ENCODE measurements at places on chromosomes 12 and 14. TPM values are rescaled to one million over a fixed set of nuclear protein-coding genes. Genes with fewer than 3 reads are reported as not detected.

DNA sequence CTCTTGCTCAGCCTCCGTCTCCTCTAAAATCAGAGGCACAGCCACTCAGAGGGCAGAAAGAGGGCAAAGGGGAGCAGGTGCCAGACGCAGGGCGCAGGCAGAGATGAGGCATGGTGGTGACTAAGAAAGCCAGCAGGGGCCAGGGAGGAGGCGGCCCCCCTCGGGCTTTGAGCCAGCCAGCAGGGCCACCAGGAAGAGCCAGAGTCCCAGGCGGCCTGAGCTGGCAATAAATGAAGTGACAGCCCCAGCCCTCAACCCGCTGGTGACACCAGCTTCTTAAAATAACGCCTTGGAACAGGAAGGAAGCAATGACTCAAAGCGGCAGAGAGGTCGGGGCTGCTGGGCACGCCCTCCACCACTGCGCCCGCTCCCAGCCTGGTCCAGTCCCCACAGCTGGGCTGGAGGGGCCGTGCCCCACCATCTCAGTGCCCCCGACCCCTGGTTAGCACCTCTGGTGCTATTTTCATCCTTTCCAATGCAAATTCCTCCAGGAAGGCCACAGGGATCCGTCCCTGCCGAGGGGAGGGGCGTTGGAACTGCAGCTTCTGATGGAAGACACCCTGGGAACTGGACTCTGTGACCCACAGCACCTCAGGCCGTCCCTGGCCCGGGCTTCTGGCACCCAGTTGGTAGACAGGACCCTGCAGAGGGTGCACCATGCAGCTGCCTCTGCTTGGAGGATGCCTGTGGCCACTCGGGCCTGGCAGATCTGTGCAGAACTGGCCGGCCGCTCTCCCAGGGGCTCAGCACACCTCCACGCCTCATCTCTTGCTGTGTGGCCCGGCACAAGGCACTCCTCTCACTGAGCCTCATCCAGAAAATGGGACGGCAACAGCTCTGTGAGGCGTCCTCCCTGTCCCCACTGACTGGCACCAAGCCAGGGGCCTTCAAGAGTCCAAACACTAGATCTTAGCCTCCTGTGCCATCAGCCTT lies 113.7 kb downstream of the NCOR2 start:
- DNase-seq = peak; percentile 41

GRCh38 chr14:102939329-102939728 lies 16.9 kb downstream of the AMN start:
- no peak for DNase-seq

DNA sequence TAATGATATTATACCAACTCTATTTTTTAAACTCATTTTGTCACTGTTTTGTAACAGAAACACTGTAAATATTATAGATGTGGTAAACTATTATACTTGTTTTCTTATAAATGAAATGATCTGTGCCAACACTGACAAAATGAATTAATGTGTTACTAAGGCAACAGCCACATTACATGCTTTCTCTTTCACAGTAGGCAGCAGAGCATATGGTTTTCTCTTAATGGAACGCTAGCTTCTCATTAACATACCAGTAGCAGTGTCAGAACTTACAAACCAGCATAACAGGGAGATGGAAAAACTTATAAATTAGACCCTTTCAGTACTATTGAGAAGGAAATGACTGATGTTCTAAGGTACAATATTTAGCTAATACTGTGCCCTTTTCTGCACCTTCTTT lies 398.8 kb downstream of the PRKD1 start:
- no peak for DNase-seq

DNA sequence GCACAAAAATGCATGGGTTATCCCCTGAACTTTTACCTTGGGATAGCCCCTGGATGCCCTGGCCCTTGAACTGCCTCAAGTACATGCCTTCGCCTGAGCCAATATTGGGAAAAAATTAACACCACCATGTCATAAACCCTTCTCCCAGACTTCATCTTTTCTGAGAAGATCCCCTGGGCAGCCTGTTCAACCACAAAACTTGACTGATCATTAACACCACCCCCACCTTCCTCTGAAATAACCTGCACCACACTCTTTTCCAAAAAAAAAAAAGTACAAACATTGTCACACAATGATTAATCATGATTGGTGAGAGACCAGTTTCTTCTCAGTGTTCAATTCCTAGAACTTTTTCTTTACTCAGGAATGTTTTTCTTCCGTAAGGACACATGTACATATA lies 217.9 kb downstream of the PAX9 start:
- no peak for DNase-seq

DNA sequence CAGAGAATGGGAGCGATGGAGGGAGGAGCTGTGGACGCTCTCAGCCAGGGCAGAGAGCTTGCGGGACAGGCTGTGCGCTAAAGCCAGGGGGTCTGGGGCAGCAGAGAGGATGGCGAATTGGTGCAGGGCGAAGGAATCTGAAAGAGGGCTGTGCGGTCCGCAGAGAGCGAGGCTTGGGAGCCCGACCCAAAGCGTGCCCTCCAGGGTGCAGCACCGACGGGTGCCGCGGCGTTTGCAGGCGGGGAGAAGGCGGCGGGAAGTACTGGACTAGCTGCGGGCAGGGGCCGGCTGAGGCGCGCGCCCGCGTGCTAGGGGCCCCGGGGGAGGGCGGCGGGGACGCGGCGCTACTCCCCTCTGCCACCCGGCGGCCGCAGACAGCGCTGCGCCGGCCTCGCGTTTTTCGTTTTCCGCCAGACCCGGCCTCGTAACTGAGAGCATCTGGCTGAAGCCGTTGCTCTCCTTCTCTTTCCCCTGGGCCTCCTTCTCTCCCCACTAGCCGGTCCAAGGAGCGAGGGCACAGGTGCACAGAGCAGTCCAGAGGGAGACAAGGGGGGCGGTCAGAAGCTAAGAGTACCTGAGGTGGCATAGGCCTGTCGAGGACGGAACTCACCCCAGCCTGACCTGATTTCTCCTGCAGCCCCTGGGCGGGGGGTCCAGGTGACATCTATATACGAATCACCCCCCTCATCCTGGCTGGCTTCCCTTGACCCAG lies 24.9 kb downstream of the SLC6A12 start:
- peak; percentile 67 for DNase-seq

- no peak for DNase-seq
Observed at GRCh38 chr12:100249941-100250340, 16.9 kb downstream of the DEPDC4 start.

DNA sequence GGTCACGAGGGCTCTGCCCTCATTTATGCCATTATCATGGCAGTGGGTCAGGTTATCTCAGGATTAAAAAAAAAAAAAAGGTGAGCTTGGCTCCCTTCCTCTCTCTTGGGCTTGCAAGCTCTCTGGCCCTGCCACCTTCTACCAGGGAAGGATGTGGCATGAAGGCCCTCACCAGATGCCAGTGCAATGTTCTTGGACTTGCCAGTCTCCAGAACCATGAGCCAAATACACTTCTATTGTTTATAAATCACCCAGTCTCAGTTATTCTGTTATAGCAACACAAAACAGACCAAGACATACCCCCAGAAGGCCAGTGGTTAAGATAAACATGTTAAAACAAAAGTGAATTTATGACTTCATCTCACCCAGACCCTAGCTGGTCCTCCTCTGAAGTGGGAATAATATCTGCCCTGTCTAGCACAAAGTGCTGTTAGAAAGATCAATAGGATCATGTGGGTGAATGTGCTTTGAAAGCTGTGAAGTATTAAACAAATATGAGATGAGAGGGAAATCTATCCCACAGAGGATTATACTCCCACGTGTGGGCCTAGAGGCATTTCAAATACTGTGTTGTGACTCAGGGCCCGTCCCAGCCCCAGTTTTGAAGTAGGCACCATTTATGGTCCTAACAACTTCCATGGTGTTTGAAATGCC lies 88.6 kb downstream of the NINJ2 start:
- no peak for DNase-seq

The PDZRN4 gene
- total RNA-seq = 0.54 TPM

The NKX2-1 gene
- total RNA-seq = 279 TPM
